ENCODE measurements at places on chromosomes 2 and 18.

DNA sequence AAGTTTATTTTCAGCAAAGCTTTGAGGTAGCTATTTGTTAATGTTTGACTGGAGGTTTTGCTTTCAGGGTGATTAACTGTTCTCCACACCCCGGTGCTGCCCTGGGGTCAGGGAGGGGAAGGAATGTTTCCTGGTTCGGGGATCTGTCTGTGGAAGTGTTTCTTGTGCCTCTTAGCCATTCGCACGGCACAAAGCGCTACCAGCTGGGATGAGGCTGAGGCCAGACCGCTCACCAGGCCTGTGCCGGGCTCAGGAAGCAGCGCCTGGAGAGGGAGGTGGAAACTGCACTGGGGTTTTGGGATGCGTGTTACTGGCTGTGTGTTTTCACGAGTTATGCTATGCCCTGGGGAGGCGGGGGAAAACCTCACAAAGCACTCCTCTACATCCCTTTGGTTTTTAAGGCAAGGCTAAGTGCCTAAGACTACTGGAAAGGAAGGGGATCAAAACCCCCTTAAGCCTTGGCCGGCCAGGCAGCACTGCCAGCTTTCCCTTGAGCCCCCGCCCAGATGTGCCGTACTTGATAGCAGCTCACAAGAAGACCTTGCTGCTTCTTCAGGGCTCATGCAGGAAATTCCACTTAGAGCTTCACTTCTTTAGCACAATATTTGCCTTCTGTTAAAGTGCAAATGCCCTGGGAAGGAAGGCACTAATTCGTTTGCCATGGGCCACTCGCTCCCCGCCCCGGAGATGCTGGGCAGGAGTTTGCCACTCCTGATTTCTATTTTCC, 65.7 kb upstream of the CNGA3 start:
- DNase-seq, result no peak

DNA sequence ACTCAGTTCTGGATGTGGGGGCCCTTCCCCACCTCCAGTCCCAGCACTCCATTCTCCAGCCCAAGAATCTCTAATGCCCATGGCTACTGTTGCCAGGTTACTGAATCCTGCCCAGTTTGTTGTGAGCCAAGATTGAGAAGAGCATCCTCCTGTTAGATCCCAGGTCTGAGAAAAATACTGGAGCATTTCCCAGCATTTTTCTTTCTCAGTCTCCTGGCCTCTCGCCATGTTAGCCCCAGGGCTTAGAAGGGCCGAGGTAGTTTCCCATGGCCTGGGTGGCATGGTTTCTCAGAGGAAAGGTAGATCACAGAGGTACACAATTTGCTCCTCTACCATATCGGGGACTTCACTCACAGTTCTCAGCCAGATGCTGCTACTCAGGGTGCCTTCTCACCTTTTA, 135.7 kb downstream of the OTX1 start:
- DNase-seq, result no peak

GRCh38 chr2:145631561-145631960, 1111.6 kb upstream of the ZEB2 start:
- DNase-seq, result no peak

DNA sequence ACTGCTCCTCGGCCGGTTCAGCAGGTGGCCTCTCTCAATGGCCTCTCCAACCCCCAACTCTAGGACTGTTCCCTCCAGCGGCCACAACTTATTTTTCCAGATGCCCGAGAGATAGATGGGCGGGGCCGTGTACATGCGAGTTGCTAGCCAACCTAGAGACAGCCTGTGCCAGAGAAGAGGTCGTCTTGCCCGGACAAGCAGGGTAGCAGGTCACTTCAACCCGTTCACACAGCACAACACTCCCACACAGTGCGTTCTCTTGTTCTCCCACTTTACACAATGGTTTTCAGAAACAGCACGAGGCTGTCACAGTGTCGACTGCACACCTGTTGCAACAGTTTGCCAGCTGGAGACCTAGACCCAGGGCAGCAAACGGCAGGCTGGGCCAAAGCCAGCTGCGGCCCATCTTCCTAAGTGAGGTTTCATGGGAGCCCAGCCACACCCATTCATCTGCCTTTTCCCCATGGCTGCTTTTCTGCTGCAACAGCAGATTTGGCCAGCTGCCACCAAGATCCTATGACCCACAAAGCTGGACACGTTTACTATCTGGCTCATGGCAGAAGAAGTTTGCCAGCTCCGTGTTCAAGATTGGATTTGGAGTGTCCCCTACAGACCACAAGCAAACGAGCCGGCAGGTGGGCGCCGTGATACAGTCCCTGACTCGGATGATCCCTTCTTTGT, 7.3 kb upstream of the PRLH start:
- no peak for DNase-seq

GRCh38 chr2:118222672-118223421, 134.6 kb downstream of the INSIG2 start:
- DNase-seq, result no peak

- DNase-seq, result no peak
Observed at GRCh38 chr2:16645775-16646559, 19.7 kb downstream of the CYRIA start.

- no peak for DNase-seq
Observed at GRCh38 chr18:57859314-57859713, 56.2 kb upstream of the ATP8B1 start.

DNA sequence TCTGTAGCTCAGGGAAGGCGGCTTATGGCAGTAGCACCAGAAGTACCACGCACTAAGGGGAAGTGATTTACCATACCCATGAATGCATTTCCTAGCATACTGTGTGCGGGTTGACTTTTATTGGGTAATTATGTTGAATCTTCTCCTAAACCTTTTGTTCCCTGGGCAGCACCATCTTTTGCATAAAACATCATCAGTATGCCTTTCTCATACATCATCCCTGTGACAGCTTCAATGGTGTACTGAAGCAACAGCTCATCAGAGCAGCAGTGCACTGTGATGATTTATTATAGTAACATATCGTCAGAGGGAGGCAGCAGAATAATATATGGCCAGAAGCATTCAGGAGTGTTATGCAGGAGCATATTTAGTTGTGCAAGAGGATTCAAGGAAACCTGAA, 204.9 kb downstream of the CDH7 start:
- no peak for DNase-seq

DNA sequence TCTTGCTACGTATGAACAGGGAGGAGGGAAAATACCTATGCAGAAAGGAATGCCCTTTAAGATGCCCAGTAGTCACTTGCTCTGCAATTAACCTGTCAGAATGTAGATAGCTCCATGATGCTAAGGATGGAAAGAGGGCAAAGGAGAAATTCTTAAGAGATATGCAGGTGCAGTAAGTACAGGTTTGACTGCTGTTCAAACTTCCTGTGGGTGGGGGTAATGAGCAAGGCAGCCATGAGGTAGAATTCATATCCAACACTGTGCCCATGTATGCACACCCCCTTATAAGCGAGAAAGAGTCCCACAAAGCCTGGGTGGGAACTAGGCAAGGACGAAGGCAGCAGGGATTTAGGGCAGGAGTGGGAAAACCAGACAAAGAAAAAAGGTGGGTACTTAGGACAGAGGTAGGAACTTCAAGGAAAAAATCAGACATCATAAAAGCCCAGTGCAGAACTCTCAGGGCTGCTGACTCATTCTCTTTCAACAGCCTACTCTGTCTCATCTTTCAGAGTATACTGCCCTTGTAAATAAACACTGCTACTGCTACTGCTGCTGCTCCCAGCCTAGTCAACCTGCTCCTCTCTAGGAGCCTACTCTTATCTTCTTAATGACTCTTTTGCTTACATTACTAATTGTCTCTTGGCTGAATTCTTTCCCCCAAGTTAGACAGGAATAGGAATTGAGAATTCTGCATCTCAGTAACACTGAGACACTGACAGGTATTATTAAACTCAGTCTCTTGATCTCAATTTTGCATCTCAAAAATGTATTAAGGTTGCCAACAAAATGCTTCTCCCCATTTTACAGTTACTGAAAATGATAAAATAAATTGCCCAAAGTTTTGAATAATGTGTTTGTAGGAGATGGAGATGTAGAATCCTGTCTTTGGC, 189.0 kb downstream of the PTH2R start:
- no peak for DNase-seq

DNA sequence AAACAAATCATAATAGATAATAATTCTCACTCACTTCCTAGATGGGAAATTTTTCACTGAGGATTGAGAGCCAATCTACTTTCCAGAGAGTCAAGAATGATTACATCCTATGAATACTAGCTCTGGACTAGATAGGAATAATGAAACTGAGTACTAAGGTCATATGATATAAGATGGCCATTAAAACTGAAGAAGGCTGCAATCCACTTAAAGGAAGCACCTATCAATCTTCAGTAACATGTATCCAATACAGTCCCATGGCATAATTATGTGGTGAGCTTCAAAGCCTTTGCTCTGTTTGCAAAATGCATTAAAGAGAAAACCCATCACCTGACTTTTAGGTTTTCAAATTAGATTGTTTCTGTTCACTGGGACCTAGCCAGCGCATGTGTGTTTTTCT, 398.0 kb upstream of the MEIS1 start:
- DNase-seq, result no peak

GRCh38 chr2:234318361-234318760, 178.5 kb downstream of the ARL4C start:
- no peak for DNase-seq

DNA sequence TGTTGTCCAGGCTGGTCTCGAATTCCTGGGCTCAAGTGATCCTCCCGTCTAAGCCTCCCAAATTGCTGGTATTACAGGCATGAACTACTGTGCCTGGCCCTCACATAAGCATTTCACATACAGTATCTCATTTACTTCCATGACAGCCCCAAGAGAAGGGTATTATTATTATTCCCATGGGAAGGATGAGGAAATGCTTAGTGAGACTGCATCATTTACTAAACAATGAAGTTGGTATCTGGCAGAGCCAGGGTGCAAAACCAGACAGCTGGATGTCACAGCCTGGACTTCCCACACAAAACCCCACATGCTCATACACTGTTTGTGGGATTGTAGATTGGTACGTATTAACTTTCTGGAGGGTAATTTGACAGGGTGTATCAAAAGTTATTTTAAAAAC, 29.9 kb downstream of the DAPL1 start:
- no peak for DNase-seq

DNA sequence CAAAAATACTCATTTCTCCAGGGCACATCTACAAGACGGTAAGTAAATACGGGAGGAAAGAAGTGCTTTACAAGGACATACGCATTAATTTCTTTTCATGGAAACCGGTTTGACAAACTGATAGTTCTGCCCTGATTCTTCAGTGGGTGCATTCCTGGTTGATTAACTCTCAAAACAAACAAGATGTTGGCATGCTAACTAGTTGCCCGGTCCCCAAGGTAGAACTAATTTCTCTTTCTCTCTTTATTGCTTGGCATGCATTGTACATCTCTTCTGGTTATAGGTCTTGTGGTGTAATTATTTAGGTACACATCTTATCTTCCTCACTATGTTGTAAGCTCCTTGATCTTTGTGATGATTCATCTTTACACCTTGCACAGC, 46.9 kb upstream of the SPATS2L start:
- no peak for DNase-seq

- no peak for DNase-seq
Observed at GRCh38 chr18:54780970-54781369, 47.3 kb upstream of the RAB27B start.

DNA sequence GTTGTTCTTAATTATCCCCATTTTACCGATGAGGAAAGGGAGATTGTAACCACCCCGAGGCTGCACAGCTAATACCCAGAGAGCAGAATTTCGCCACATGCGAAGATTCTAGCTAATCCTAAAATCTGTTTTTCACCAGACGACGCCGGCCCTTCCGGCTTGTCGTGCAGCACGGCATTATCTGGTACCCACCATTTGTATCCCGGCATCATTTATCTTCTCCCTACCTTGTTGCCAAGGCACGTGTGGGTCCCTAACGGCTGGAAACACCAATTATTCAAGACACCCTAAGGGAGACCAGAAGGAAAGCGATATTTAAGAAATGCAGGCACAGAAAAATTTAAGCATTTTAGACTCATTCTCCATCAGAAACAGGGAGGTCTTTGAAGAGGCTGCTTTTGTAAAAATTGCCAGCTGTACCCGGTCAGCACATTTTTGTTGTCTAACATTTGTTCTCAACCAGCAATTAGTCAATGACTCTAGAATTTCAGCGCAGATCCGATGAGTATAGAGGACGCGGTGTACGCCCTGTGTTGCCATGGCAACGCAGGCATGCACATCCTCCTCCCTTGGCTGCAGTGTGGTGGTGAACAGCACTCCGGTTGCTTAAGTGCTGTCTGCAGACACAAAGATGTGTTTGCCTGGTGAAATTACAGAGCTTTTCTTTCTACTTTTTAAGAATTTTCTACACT, 111.6 kb downstream of the AGAP1 start:
- DNase-seq, result peak; percentile 23

DNA sequence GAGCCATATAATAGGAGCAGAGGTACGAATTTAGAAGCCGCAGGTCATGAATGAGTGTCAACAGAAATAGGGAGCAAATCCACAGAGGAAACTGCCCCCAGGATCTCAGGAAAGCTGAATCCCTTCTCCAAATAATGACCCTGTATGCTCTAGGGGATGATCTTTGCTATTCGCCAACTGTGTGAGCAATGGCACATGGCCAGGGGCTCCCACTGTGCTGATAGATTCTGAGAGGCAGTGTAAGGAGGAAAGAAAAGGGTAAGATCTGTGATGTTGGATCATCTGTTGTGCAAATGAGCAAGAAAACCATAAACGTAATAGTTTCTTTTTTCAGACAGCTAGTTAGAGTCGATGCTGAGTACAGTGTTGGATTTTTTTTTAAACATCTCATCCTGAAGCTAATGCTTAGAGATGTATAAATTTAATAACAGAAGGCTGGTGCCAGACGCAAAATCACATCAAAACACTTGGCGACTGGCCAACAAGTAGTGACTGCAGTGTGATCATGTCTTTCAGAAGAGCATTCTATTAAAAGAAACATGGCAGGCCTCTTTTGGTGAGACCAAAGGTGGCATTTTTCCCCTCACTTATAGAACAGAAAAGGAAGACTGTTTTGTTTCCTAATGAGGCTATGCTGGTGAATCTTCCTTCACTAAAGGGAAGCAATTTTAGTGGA, 77.4 kb downstream of the ABCA12 start:
- no peak for DNase-seq

DNA sequence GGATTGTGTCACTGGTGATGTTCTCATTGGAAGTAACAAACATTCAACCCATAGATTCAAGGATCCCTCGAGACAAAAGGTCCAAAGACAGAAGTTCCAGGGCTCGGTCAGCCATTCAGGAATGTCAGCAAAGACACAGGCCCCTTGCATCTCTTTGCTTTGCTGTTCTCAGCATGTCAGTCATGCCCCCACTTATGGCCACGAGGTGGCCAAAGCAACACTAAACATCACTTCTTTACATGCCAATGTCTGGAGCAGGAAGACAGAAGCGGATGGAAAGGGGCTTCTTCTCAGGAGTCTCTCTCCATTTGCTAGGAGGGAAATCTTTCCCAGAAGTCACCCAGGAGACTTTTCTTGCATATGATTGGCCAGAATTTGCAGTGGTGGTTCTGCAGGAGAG, 191.6 kb upstream of the SP5 start:
- no peak for DNase-seq

GRCh38 chr2:140621583-140622362, 1509.0 kb downstream of the LRP1B start:
- no peak for DNase-seq

DNA sequence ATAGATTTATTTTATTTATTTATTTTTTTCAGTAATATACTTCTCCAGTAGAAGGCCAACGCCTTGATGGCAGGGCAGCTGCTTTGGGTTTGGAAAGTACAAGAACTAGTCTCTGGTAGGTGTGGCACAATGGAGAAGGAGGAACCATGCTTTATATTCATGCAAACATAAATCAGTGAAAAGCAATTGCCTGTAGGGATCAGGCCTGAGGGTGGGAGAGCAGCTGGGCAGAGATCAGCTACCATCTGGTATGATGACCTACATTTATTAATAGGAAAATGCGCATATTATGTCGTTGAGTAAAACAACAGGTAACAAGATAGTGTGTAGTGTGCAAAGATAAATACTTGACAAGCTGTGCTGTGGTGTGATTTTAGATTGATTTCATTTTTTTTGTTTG, 120.4 kb upstream of the TLK1 start:
- DNase-seq, result no peak
